ENCODE measurements at places on chromosomes 11 and 22. TPM values are rescaled to one million over a fixed set of nuclear protein-coding genes. Genes with fewer than 3 reads are reported as not detected.

Gene TUBGCP6
- 86.1 TPM for total RNA-seq

Gene SERPING1
- total RNA-seq, result 29.9 TPM

Gene CHKB
- 111 TPM for total RNA-seq

Gene SCGB1D2
- not detected for total RNA-seq

Gene OR8B3
- not detected for total RNA-seq

Gene OR8G5
- not detected for total RNA-seq

Gene TIRAP
- total RNA-seq, result 14.9 TPM

Gene SCGB2A2
- total RNA-seq, result not detected

Gene DTX4
- total RNA-seq, result 56.7 TPM

Gene SLCO2B1
- 297 TPM for total RNA-seq

Gene BIRC3
- 77.5 TPM for total RNA-seq

Gene TMEM45B
- 1.7 TPM for total RNA-seq

Gene PKNOX2
- total RNA-seq, result 1.4 TPM

Gene F2
- not detected for total RNA-seq

Gene PPFIBP2
- total RNA-seq, result 74.6 TPM

Gene KDM4D
- total RNA-seq, result not detected

Gene MYO7A
- 6.9 TPM for total RNA-seq

Gene UFD1
- total RNA-seq, result 74.3 TPM

Gene GAL
- not detected for total RNA-seq

Gene ACTN3
- not detected for total RNA-seq

Gene CSNK1E
- total RNA-seq, result 39.1 TPM

Gene CHORDC1
- total RNA-seq, result 51.2 TPM

Gene OR52E1
- total RNA-seq, result not detected

Gene KIF18A
- 0.94 TPM for total RNA-seq

Gene BTBD18
- total RNA-seq, result not detected

Gene FXYD6
- 13.5 TPM for total RNA-seq

Gene TP53AIP1
- 0.35 TPM for total RNA-seq

Data from Peyer's patch (tissue), 4 donors.